ENCODE measurements at places on chromosomes 6 and 20.

- DNase-seq = no peak
These were observed 258.8 kb downstream of the TMEM242 start for GRCh38 chr6:157064502-157064901.

DNA sequence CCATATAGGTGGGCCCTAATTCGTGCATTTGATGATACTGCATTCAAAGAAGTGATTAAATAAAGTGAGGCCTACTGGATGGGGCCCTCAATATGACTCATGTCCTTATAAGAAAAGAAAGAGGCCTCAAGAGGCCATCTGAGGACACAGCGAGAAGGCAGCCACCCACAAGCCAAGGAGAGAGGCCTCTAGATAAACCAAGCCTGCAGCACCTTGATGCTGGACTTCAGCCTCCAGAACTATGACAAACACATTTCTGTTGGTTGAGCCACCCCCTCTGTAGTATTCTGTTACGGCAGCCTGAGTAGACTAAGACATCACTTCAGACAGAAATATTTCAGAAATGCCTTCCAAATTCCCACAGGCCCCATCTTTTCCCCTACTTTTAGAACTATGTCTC, 82.5 kb upstream of the PLEKHG1 start:
- peak; percentile 4 for DNase-seq

DNA sequence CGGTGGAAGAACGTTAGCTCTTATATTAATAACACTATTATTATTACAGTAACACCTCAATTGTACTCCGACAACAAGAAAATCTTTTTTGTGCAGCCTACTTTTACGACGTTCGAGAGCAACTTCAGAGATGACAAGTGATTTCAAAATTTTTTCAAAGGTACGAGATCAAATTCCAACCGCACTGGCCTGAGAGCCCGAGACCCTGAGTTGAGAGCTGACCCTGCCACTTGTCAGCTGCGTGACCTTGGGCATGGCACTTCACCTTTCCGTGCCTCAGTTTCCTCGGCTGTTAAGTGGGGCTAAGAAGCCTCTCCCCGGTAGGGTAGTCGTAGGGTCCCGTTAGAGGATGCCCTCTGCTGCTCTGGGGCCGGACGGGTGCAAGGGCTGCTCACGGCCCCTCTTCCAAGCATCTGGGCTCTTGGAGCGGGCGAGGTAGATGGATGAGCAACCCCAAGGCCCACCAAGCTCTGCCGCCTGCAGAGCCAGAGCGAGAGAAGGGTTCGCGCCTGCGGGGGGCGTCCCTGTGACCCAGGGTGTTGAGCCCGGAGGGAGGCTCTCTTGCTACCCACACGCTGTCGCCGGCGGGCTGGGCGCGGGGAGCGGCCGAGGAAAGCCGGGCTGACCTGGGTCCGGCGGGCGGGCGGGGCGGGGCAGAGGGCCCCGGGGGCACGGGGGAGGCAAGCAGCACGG, 510 bp downstream of the NDRG3 start:
- DNase-seq = no peak

DNA sequence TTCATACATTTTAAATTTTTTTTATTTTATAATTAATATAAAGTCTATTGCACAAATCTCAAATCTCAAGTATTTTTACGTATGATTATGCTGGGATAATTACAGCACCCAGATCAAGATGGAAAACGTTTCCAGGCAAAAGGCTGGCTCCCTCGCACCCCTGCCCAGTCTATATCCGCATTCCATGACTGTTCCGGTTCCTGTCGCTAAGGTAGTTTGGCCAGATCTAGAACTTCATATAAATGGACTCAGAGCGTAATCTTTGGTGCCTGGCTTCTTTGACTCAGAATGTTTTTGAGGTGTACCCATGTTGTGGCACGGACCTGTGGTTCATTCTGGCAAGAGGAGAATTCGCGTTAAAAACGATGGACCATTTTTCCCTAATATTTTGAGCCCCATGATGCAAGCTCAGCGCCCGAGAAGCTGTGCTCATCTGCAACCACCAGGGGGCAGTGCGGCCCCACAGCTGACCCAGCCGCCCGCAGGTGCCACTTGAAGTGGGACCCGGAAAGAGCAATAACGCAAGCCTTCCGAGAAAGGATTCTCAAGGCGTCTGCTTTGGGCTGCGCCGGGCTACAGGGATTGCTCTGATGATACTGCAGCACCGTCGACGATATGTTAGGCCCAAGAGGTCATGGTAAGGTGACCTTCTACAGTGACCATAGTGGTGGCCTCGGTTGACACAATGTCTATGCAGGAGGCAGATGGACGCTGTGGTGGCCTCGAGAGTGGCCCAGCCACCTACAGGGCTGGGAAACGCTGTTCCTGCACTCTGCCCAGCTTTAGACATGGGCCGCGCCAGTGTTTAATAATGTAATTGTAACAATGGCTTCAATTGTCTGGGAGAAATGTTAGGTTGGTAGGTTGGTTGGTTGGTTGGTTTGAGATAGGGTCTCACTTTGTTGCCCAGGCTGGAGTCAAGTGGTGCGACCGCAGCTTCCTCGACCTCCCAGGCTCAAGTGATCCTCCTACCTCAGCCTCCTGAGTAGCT, 160.1 kb downstream of the ZMYND8 start:
- peak; percentile 77 for DNase-seq

All from cardiac fibroblast (primary cell).